ENCODE measurements at places on chromosomes 12 and 14.

- DNase-seq: no peak
Observed at GRCh38 chr12:6199531-6200255, 507 bp upstream of the CD9 start.

DNA sequence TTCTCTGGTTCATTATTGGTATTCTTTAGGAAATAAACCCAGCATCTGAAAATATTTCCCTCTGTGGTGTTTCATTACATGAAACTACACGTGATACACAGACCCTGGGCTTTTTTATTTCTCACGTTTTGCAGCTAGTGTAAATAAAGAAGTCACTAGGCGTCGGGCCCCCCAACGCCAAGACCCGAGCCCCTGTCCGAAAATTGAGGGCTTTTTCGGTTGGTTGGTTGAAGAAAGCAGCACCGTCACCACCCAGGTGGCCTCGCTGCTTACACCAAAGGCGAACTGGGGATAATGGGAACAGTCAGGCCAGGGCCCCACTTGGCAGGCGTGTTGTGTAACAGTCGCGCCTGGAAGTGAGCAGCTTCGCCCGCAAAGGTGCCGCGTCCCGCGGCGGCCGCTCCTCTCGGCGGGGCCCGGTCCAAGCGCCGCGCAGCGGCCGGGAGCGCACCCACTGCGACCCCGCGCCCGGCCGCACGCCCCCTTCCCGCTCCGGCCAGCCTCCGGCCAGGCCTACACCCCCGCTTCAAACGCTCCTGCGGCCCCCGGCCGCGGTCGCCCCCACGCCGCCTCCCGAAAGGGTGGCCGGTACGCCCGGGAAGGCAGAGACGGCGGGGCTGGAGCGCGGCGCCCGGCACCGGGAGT, 1.2 kb downstream of the DUSP16 start:
- no peak for DNase-seq

GRCh38 chr12:119406308-119406707, 71.8 kb downstream of the CCDC60 start:
- DNase-seq: no peak

DNA sequence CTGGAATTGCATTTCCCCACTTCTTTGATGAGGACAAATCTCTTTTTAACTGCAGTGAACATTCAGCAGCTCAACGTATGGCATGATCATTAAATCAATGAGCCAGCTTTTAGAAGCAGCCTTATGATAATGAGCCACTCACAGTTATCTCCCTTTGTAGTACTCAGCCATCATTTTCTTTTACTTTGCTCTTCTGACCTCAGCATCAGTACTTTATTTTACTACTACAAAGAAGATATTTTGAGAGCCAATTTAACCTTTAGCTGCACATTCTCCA, 250.0 kb upstream of the CLEC14A start:
- DNase-seq: no peak

GRCh38 chr14:76262641-76263040, 110.9 kb downstream of the GPATCH2L start:
- no peak for DNase-seq

DNA sequence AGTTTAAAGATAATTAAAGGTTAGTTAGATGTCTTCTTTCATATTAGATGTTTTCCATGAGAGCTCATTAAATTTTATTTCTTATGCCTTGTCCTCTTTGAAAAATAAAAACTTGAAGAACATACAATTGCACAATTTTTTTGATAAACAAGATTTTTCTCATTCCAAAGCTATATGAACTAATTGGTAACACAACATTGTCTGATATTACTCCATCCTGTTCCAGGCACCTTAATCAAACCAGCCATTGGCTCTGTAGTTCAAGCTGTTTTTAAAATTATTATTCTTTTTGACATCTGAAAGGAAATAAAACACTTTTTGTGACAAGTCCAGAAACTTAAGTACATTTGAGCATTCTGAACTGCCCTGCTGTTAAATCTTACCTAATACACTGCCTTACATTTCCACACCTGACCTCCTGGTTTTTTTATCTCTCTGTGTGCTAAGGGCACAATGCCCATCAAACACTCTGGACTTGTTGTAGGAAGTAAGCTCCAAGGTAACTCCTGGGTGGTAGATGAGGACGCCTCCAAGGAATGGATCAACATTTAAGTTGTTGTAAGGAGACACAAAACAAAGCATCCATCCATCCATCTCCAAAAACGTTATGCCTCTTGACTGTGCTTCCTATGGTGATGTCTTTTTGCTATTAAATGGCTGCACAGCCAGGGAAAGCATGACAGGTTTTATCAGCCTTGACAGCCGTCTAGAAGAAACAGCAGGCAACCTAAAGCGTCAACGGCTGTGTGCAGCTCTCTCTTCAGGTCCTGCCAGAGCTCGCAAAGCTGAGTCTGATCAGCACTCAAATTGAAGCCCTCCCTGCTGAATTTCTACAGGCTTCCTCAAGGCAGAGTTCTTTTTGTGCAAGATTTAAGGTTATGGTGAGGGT, 449.9 kb upstream of the FLRT2 start:
- no peak for DNase-seq

- no peak for DNase-seq
Observed at GRCh38 chr14:63371033-63371432, 52.3 kb upstream of the GPHB5 start.

GRCh38 chr14:105748204-105748578, 221.8 kb downstream of the TMEM121 start:
- DNase-seq: no peak

DNA sequence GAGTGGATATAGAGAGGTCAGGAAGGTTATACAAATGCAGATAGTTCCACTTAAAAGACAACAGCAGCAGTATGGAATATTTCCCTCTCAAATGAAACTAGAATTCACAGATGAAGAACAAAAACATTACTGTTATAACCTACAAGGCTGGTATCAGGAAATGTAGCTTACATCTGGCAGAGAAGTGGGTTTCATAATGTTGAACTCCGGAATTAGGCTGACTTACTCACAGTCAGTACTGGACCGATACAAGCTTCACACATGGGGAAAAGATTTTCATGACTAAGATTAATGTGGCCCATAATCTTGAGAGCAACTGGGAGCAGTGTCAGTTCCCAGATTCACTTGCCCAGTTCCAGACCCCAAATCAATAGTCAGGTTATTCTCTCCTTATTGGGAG, 353.9 kb downstream of the DUSP6 start:
- no peak for DNase-seq

- DNase-seq: no peak
Observed at GRCh38 chr14:100085462-100085861, 20.2 kb downstream of the EVL start.

DNA sequence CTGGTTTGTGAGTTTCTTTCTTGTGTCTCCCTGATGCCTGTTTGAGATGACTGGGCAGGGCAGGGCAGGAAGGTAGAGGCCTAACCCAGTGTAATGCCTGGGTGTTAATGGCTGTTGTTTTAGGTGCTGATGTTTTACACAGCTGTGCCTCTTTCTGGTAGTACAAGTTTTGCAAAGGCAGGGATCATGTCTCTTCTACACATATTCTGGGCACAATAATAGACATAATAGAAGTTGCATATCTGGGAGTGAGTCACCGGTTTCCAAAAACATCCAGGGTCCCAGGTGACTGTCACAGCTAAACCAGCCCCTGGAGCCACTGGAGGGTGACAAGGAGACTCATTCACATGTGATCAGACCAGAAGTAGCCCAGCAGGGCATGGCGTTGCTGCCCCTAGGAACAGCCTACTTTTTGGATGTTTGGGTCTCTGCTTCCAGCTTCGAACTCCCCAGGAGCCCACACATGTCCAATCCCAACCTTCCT, 18.1 kb downstream of the TPCN1 start:
- DNase-seq: no peak

DNA sequence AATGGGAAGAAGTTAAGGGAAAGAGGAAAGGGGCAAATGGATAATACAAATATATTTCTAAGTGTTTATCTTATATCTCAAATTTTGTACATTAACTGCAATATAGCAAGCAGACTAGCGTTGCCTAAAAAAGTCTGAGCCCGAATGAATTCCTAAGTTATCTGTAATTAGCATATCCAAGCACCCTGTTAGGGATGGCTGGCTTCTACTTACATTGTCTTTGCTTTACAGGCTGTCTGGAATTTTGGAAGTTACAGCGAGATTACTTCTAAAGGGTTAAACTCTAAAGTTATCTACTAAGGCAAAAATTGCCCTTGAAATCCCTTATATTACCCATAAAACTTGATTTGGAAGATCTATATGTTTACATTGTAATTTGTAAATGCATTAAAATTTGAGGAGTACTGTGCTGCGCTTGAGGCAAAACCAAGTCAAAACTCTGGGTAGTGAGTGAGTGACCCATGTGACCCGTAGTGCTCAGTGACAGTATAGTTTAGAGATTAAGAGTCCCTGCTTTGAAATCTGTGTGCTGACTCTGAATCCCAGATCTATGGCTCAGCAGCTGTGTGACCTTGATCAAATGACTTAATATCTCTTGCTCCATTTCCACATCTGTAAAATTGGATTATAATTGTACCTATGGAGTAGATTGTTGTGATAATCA, 17.3 kb upstream of the LIN7A start:
- no peak for DNase-seq

DNA sequence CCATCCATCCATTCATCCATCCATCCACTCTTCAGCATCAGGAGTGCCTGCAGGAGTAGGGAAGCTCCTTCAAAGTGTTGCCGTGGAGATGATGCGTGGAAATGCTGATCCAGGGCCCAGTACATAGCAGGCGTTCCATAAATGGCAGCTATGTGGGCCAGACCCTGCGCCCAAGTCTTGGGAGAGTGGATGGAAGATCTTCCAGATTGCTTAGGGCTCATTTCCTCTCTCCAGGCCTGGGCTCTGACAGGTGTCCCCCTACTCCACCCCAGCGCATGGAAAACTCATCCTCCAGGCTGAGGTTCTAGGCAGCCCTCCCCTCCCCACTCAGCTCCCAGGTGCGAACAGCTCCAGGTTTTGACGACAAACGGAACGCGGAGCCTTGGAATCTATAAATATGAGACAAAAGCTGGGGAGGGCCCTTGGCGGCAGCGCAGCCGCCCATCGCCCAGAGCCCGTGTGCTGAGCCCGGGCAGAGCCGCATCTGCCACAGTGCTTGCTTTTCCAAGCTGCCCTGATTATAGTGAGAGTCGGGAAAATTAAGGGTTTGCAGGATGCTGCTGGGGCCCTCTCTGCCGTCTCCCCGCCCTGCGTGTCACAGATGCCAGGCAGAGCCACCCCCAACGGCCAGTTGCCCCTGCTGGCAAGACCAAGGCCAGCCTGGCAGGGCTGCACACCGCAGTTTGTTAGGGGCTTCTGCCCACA, 1.6 kb downstream of the BEGAIN start:
- no peak for DNase-seq

- no peak for DNase-seq
Observed at GRCh38 chr14:89866458-89866857, 88.1 kb downstream of the EFCAB11 start.

DNA sequence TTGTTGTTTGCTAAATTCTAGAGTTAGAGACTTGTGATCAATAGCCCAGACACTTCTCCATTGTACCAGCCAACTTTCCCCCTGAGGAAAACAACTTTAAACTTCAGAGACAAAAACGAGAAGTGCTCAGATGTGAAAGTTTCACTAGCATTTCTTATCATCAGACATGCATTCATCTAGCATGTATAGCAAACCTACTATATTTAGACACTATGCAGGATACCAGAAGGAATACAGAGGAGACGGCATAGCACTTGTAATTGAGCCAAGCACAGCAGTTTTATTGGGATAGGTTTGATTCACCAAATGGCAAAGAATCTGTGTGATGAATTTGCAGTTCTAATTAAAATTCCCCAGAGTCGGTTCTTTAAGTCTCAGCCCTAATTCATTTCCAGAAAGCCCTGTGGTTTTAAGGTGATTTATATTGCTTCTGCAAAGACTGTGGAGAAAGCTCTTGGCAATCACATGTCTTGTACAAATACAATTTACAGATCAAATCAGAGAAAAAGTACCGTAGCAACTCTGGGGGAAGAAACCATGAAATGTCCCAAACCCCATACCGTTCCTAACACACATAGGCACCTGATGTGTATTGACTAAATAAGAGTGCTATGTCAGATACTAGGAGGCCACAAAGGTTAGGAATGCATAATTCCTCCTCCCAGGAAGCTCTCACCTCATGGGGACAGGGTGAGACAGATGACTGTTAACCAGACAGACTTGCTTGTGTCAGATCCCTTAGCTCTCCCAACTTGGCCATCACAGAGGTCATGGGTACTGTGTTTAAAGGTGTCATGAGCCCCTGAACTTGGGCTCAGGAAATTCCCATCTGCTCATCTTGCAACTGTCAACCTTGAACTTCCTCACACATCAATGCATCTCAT, 69.6 kb upstream of the KRAS start:
- DNase-seq: no peak

- DNase-seq: no peak
Observed at GRCh38 chr12:12331244-12331771, 18.7 kb downstream of the MANSC1 start.

- no peak for DNase-seq
Observed at GRCh38 chr14:103699901-103700752, 15.1 kb downstream of the XRCC3 start.

- no peak for DNase-seq
Observed at GRCh38 chr12:14394317-14395073, 29.0 kb downstream of the ATF7IP start.

DNA sequence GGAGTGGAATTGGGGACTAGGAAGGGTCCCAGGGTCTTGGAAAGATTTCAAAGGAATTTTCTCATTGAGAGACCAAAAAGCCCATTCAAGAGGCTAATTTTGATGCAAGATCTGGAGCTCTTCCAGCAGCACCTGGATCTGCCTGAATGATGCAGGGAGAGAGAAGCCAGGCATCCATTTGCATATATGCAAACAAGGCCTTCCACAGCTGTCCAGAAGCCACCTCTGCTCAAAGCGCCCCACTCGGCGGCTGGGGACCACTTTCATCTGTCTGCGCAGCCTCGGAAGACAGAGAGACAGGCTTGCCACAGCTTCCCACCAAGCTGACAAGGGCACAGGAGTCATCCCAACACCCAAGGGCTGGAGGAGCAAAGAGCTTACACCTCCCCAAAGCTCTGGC, 295.6 kb downstream of the DPF3 start:
- DNase-seq: no peak

GRCh38 chr12:15230751-15231150, 9.5 kb upstream of the RERG start:
- DNase-seq: no peak

Data from smooth muscle cell of the brain vasculature (primary cell).